ENCODE measurements at places on chromosomes 12 and 14.

- DNase-seq: peak; percentile 90
Observed at GRCh38 chr14:58747181-58747580, 109.4 kb downstream of the DACT1 start.

- DNase-seq: peak; percentile 93
Observed at GRCh38 chr12:114918535-114919233, 234.7 kb upstream of the TBX3 start.

GRCh38 chr12:117900561-117900960 lies 68.2 kb downstream of the KSR2 start:
- peak; percentile 50 for DNase-seq

DNA sequence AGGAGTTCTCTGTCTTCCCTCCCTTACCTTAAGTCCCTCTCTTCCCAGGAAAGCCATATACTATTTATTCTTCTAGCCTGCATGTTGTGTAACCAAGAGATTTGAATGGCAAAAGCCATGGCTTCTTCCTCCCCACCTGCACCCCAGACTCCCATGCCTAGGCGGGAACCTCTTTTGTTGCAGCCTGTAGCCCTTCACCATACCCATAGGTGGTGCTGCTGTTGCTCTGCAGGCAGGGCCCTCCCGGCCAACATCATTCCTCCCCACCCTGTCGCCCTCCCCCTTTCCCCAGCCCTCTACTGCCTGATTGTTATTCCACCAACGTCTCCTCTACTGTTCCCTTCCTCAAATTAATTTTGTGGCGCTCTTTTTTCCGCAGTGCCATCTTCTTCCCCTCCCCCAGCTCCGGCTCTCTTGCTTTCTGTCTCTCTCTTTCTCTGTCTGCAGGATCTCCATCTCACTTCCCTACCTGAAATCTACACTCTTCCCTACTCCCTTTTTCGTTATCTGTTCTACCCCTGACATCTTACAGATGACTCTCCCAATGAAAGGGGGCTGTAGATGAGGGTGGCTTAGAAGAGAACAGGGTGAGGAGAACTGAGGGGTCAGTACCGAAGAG lies 13.8 kb downstream of the NGDN start:
- DNase-seq: peak; percentile 28

- DNase-seq: no peak
Observed at GRCh38 chr12:91594715-91595114, 412.1 kb upstream of the DCN start.

GRCh38 chr14:65729566-65729965 lies 317.0 kb downstream of the FUT8 start:
- DNase-seq: no peak

DNA sequence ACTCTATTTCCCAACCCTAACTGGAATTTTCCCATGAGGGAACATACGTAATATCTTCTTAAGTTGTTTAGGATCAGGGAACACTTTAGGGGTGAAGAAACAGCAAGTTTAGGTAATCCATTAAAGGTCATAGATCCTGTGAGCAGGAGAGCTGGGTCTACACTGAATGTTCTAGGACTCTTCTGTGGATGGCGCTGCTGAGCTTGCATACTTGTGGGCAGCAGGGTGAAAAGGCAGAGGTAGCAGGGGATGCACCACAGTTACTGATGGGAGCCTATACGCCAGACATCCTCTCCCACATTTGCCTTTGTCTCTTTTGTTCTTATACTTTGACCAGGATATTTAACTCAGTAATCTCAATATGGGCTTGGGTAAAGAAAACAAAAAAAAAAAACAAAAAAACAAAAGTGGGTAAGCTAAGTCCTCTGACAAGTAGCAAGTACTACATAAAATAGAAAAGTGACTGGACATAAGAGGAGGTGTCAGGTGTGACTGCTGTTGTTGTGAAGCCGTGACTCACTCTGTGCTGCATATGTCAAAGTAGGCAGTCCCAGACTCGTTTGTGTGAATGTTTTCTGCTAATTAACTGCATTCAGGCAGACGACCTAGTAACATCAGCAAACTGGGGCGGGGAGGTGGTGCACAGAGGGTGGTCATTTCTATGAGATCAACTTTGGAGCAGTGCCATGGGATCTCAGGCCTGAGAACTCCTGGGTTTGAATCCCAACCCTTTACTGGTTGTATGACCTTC lies 31.6 kb downstream of the NEUROD4 start:
- no peak for DNase-seq
